ENCODE measurements at places on chromosomes 1 and 21.

- no peak for DNase-seq
These were observed 23.8 kb upstream of the IFNAR1 start for GRCh38 chr21:33300701-33301631.

DNA sequence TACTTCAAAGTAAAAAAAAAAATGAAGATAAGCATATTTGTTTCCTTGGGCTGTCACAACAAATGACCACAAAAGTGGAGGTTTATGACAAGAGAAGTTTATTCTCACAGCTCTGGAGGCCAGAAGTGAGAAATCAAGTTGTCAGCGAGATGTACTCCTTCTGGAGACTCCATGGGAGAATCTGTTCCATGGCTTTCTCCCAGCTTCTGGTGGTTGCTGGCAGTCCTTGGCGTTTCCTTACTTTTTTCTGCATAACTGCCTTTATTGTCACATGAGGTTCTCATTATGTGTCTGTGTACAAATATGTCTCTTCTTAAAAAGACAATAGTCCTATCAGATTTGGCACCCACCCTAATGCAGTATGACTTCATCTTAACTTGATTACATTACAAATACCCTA lies 398.3 kb downstream of the KCNT2 start:
- DNase-seq = no peak

DNA sequence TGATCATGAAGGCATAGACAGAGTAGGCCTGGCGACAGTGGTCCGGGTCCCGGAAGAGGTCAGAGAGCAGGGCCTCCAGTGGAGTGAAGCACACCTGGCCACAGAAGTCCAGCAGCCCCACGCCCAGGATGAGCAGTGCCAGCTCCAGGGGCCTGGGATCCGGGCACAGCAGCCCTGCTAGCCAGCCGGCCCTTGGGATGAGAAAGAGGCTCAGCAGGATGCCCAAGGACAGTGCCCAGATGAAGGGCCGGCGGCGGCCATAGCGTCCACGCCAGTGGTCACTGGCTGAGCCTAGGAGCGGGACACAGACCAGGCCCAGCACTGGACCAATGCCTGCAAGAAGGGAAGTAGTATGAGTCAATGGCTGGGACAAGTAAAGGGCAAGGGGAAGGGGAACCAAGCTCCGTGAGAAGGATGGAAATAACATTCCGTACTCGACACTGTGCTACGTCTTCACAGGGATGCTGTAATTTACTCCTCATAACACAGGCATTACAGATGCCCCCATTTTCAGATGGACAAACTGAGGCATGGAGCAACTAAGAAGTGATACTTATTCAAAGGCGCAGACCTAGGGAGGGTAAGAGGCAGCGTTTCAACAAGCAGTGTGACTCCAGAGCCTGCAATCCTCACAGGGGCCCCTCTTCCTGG lies 16.9 kb downstream of the SLC45A3 start:
- no peak for DNase-seq

DNA sequence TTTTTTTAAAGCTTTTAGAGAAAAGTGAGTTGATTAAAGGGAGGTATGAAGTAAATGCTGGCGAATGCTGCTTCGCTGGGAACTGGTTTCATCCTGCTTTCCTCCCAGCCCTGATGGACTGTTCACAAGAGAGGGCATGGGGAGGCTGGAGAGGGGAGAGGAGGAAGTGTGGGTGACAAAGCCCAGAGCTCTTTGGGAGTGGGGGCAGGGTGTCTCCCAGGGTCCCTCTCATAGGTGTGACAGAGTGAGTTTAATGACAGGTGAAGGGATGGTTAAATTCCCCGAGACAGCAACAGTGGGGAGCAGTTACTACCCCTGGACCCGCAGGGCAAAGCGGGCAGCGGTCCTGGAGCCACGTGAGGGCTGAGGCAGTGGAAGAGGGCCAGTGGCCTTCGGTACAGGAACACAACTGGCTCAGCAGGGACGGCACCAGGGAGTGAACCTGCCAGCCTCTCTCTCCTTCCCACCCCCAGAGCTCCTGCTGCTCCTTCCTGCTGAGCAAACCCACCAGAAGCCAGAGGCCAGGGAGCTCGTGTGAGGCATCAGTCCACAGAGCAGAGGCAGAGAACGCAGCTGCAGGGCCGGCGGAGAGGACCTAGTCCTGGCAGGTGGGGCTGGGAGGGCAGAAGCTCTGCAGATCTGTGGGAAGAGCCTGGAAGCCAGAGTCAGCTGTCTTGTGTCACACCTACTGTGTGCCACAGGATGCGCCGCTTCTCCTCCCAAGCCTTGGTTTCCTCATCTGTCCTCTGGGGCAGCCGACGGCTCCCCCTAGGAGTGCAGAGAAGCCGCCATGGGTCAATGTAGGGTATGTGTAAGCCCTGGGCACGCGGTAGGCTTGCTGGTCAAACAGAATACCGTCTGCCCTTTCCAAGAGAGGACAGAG lies 20.9 kb upstream of the LRP8 start:
- DNase-seq = no peak

DNA sequence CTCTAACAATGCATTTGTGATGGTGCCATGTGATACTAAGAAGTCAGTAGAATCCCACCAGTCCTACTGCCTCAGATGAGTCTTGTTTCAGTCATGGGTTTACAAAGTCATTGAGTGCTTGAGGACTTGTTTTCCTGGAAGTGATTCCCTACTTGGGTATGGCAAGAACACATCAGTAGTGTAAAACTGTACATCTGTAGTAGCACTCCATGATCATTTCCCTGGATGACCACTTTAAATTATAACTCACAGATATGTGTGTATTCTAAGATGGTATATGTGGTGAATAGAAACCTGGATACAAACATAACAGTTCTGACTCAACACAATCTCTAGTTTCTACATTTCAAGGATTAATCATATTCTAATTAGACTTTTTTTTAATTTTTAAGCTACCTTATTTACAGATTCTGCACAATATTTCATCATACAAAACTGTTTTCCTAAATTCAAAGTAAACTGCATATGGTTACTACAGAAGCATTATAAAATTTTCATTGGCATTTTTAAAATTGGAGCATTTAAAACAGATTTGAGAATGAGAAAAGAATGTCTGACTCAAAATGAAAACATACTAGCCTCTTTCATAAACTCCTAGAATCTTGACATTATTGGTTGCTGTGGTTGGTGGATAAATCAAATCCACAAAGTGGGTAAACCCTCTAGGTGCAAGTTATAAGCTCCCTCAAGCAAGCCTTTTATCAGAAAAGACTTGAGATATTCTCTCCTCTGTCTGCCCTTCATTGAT lies 6.8 kb upstream of the PSMG1 start:
- peak; percentile 44 for DNase-seq

DNA sequence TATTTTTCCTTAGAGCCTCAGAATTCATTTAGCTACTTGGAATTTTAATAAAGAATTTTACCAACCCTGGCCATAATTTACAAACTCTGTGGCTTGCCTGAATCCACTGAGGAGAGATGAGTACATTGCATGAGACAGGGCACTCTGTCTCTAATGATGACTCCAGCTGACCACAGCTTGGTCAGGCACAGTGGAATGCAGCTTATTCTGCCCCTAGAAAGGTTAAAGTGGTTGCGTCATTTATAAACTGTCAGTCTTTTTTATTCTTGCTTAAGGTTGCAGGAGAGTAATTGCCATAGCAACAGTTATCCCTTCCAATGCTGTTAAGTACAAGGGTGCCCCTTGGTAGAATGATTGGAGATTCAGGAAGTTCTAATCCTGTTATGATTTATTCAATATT lies 28.3 kb downstream of the PDE4B start:
- DNase-seq = peak; percentile 98

DNA sequence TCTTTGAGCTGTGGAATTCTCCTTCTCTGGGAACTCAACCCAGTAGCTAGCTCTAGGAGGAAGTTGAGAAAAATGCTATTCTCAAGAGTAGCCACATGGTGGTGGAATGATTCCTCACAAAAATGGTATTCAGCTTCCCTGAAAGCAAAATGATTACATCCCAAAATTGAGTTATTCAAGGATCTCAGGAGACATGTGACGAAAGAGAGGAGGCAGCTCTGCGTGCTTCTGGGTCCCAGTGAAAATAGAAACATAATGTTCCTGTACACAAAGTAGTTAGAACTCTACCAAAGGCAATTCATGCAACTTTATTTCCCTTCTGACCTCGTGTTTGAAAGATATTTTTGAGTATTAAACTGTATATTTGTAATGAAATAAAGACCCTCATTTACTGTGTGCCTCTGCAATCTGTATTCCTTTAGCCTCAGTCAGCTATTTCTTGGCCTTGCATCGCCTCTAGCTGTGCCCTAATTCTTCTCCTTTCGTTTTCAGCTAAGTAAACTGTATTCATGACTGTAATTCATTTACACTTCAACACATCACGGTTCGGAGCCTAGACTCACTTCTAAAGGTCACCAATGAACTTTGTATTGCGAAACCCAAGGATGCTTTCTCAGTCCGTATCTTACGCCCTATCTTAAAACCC lies 167.3 kb downstream of the FASLG start:
- peak; percentile 96 for DNase-seq

- no peak for DNase-seq
These were observed 22.3 kb downstream of the RCOR3 start for GRCh38 chr1:211281320-211282022.

GRCh38 chr1:113928187-113928930 lies 765 bp upstream of the HIPK1 start:
- no peak for DNase-seq

GRCh38 chr21:45981151-45982091 lies at the start of gene COL6A1:
TSS of gene COL6A1 (plus strand) at chr21:45981770. CDS start at chr21:45981851, 81 bp downstream.
- DNase-seq = peak; percentile 88
